ENCODE measurements at places on chromosomes 5 and 9.

GRCh38 chr5:82387819-82388166 lies 109.6 kb upstream of the RPS23 start:
- DNase-seq: no peak

GRCh38 chr9:92977279-92977678 lies 30.0 kb downstream of the FGD3 start:
- DNase-seq: no peak

- DNase-seq: no peak
These were observed 120.1 kb upstream of the LPAR1 start for GRCh38 chr9:111158363-111158762.

- DNase-seq: no peak
These were observed 171.4 kb upstream of the SLC30A5 start for GRCh38 chr5:68922172-68922987.

DNA sequence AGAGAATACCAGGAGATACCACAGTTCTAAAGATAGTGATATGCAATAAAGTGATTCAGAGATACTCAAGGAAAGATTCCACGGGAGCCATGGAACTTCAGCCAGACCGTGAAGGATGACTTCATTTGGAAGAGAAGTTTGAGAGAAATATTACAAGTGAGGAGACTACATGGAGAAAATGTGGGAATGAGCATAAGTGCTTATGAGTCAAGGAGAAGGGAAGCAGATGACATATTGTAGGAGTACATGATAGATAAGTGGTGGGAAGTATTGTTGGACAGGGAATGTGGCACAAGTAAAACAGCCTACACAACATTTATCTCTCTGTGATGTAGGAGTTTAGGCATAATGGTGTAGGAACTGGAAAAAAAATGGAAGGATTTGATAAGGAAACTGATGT lies 122.1 kb upstream of the FBXL17 start:
- DNase-seq: no peak

DNA sequence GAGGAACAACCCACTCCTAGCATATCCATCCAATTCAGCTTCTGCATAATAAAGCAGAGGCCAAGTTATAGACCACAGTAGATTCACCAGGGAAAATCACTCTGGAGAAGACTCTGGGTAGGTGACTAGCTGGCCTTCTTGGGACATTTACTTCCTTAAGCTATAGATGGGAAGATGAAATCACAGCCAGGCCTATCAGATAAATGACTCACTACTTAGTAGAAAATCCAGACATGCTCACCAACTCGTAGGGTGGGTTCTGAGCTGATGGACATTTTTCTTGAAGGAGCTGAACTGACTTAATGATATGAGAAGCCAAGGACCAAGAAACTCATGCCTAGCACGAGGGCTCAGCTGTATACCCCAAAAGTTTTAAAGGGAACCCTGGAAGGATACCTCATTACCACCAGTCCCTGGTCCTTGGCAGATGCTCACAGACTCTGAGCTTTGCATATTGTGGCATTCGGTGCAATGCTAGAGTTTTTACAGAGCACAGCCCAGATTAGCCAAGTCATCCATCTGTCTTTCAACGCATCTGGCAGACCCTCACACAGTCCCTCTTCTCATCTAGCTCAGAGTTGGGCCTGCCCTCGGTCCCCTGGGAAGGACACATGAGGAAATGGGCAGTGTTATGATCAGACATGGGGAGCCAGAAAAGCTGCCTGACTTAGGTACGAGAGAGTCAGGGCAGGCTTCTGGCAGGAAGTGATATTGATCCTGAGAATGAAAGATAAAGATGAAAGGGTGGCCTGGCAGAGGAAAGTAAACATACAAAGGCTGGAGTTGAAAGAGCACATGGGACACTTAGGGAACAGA lies 15.0 kb downstream of the ACSL6 start:
- no peak for DNase-seq

- no peak for DNase-seq
These were observed 1.4 kb downstream of the DAB2 start for GRCh38 chr5:39423331-39423751.

DNA sequence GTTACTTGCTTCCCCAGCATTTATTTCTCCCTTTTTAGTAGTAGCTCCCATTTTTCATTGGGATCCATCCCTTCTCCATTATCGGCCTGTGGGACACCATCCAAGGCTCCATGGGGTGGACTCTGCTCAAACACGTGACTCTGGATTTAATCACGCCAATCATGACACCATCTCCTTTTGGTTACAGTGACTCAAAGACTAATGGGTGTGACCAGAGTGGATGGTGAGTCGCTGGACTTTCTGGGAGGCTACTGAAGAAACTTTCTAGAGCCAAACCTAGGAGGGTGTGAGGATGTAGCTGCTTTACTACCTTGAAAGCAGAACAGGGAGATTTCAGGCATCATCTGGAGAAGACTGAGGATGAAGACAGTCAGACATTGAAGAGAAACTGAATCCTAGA lies 93.1 kb downstream of the PJA2 start:
- DNase-seq: no peak

GRCh38 chr5:148912714-148913398 lies 86.4 kb downstream of the ADRB2 start:
- DNase-seq: peak; percentile 56

GRCh38 chr9:6641961-6642360 lies 3.6 kb downstream of the GLDC start:
- no peak for DNase-seq

DNA sequence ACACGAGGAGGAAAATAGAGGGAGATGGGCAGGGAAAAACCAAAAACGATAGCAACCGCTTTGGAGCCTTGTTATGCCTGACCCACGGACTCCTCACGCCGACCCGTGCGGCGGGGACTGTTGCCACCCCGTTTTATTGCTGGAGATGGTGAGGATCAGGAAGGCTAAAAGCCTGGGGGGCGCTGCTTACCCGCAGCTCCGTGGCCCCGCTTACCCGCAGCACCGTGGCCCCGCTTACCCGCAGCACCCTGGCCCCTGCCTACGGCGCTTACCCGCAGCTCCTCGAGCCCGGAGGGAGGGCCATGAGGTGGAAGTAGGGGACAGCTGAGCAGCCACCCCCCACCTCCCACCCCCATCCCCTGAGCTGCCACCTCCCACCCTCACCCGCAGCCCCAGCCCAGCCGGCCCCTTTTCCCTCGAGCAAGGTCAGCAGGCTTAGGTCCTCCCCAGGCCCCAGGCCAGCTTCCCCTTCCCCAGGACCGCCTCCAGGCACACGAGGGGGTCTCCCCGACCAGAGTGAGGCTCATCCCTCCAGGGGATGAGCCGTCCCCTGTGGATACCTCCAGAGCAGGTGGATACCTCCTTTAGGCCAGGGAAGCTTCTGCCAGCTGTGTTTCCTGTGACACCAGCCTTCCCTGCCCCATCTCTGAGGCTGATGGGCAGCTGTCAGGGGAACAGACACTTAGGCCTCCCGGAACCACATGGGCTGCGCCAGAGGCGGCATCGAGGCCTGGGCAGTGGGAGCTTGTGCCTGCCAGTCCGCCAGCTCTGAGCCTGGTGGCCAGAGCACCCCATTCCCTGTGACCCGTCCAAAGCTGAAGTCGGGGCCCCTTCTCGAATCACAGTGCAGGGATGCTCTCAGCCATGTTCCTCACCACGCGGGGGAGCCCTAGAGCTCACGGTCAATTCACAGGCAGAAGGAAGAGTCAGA lies 92.3 kb downstream of the LMX1B start:
- DNase-seq: peak; percentile 48

- DNase-seq: no peak
These were observed 7.6 kb downstream of the RNF38 start for GRCh38 chr9:36392489-36392888.

DNA sequence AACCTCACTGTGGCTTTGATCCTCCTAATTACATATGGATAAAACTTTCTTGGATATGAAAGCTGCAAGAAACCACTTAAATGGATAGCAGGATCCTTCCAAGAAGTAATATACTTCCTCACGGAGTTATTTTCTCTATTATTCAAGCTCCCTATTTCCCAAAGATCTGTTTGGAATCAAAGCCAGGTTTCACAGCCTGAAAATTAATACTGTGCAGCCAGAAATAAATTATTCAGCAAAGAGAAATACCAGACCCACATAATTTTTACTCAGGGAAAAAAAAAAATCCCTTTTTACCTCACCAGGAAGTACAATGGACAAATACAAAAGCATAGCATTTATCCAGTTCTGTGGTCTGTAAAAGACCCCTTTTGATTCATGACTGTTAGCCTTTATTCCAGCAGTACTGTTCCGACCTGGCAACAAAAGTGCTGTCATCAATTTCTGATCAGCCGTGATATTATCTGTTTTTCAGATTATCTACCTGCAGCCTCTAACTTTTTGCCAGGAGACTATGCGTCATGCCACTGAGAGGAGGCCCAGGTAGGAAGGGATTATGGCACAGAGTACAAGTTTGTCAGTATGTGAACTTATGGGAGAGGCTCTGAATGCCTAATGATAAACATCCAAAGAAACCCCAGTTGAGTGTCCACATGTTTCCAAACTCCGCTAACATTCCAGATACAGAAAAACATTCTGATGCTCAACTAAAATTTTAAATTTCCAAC lies 57.0 kb downstream of the FBN2 start:
- DNase-seq: no peak

- DNase-seq: no peak
These were observed 25.0 kb downstream of the RRAGA start for GRCh38 chr9:19074229-19074628.

- DNase-seq: no peak
These were observed 38.5 kb upstream of the GZMA start for GRCh38 chr5:55063899-55064298.

DNA sequence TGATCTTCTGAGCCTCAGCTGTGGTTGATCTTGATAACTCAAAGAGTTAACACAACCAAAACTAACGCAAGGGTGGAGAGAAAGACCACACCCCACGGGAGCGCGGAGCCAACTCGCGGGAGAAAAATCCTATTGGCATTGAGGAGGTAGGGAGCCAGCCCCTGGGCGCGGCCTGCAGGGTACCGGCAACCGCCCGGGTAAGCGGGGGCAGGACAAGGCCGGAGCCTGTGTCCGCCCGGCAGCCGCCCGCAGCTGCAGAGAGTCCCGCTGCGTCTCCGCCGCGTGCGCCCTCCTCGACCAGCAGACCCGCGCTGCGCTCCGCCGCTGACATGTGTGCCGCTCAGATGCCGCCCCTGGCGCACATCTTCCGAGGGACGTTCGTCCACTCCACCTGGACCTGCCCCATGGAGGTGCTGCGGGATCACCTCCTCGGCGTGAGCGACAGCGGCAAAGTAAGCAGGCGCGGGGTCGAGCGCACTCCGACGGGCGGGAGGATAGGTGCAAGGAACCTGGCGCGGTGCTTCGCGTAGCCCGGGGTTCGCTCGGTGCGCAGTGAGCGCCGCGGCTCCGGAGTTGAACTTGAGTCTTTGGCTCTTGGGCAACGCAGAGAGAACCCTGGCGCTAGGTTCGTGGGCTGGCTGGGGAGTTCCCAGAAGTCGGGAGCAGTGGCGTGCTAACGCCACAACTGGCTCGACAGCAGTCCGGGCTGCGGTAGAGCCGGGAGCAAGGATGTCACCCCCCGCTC lies at the start of gene GDA:
Gene GDA, plus strand, starts transcription at position 210 of the 745 bp plus-strand sequence. Its CDS starts 120 bp downstream, at position 330.
- DNase-seq: peak; percentile 75

- DNase-seq: no peak
These were observed 160.7 kb upstream of the MEF2C start for GRCh38 chr5:89043676-89044075.

- no peak for DNase-seq
These were observed 170.3 kb upstream of the FTMT start for GRCh38 chr5:121681229-121681855.

GRCh38 chr5:120806202-120806601 lies 342.1 kb downstream of the PRR16 start:
- DNase-seq: peak; percentile 49

DNA sequence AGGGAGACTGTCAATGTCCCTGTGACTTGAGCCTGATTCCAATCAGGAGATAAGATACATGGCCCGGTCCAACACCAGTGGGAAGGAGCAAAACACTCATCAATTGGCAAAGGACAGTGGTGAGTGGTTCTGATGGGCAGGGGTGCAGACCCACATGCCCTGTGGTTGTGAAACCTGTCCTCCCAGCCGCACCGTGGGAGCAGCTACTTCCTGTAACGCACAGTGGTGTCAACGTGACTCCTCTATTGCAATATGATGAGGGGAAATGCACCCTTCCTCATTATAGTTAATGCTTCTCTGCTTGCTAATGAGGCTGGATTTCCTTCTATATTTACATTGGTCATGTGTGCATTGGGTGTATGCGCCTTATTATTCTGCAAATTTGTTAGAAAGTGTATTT lies 223.0 kb downstream of the IRX1 start:
- no peak for DNase-seq

GRCh38 chr5:14440582-14441431 lies 140.8 kb upstream of the OTULINL start:
- peak; percentile 97 for DNase-seq

DNA sequence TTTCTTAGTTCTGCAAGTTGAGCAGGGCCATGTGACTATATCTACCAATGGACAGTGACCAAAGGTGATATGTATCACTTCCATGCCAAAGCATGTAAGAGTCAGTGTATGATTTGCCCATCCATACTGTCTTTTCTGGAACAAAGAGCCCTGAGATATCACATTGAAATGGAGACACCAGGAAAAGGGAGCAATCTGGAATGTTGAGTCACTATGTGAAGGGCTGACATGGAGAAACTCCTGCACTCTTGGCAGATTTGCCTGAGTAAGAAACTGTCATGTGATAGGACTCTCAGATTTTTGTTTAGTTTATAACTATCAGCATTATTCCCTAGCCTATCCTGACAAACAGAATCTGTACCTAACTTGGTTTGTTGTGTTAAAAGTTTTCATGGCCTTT lies 29.8 kb upstream of the TMEM161B start:
- DNase-seq: no peak

GRCh38 chr5:171867786-171868185 lies 82.2 kb downstream of the SMIM23 start:
- DNase-seq: no peak

DNA sequence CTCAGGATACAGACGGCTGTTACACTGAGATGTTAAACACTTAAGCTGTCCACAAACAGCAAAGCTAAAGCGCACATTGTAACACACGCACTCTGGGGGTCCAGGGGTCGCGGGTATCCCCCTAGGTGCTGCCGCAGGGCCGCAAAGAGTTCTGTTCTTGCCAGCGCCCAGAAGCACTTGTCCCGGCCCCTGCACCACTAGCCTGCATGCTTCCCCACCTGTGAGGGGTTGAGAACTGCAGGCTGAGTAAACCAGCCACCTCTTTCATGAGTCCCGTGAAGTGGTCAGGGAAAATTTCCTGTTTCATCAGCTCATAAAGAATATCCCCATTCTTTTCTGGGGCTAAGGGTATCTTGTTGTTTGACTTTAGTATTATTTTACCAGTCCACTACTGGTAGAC lies 154.4 kb upstream of the FBXL17 start:
- no peak for DNase-seq

GRCh38 chr5:155898284-155898683 lies 428.7 kb upstream of the SGCD start:
- DNase-seq: no peak
